CD8-positive, alpha-beta T cell (primary cell): ENCODE measurements at places on chromosomes 11 and 22.

DNA sequence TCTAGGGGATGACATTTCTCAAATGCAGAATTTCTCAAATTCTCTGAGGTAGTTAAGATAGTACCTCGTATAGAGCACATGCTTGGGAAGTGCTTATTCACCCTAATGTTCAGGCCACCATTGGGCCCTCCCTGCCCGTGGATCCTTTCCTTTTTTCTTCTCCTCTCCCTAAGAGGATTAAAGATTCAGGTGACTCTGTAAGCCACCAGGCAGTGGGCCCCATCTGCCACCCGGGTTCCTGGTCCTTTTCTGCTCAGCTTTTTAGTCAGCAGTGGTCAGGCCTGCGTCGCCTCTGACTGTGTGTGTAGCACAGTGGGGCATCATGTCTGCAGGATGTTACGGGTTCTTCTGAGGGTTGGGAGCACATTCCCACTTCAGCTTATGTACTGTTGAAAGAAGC, 7.2 kb downstream of the CEP164 start:
- no peak for DNase-seq

- no peak for DNase-seq
These were observed 49.3 kb upstream of the LINC01488 start for GRCh38 chr11:69431893-69432738.

DNA sequence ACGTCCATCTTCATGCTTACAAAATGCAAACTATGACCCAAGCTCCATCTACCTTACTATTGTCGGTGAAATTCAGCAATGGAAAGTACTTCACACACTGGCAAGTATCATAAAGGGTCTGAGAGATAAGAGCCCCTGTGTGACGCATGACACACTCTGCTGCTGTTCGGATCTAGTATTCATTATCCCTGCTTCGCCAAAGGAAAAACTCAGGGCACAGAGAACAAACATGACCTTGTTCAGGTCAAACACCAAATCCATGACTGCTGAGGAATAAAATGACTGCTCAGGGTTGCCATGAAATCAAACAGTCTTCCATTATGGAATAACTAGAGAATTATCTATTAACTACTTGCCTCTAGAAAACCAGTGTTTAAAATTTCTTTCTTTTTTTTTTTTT, 73.0 kb downstream of the MICAL3 start:
- DNase-seq = no peak

GRCh38 chr11:3088806-3089205, 31.6 kb upstream of the CARS1 start:
- DNase-seq = no peak

GRCh38 chr11:31824879-31825837, 14.0 kb upstream of the PAX6 start:
- DNase-seq = no peak

GRCh38 chr11:61123775-61124571, 21.7 kb downstream of the CD5 start:
- DNase-seq = no peak

DNA sequence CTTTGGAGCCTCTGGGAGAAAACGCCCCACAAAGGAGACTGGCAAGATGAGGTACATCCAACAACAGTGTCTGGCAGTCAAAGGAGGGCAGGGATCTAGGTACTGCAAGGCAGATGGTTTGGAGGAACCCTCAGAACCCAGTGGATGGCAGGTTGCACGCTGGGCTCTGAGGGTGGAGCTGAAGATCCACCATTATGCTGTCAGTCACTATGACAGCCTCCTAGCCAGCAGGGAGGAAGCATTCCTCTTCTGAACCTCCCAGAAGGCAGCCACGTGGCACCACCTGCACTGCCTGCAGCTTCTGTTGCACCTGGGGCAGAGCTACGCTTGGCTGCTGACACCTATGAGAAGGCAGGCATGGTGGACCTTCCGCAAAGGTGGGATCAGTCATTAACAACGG, 40.2 kb downstream of the HTR3A start:
- DNase-seq = no peak

DNA sequence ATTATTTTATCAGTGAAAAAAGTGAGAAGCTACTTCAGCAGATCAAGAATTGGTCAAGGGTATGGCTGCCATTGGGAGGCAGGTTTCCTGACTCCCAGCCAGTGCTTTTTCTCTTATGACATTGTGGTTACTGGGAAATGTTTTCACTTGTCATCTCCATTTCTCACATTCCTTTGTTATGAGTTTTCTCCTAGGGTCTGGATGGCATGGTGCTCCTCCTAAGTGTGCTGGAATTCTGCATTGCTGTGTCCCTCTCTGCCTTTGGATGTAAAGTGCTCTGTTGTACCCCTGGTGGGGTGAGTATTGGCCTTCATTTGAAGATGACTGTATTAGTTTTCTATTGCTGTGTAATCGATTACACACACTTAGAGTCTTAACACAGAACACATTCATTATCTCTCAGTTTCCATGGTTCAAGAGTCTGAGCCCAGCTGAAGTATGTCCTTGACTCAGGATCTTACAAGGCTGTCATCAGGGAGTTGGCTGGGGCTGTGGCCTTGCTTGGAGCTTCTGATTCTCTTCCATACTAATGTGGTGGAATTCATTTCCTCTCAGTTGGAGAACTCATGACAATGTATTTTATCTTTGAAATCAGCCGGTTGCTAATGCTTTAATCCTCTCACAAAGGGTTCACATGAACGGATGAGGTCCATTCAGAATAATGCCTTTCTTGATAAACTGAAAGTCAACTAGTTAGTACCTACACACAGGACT, 21.0 kb upstream of the MS4A6E start:
- DNase-seq = no peak

DNA sequence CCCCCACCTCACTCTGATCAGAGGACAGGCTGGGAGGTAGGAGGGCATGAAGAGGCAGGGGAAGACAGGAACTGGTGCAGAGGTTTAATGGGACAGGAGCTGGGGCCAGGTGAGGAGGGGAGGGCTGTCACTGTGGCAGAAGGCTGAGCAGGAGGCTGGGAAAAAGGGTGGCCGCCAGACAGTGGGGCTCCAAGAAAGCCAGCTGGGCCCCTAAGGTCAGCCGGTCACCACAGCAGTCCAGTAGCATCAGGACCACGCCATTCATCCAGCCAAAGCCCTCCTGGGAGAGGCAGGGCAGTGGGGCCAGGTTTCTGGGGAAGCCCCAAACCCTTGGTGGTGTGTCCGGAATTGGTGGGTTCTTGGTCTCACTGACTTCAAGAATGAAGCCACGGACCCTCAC, 8.5 kb upstream of the TREH start:
- no peak for DNase-seq

- no peak for DNase-seq
These were observed 346.6 kb downstream of the TTC28 start for GRCh38 chr22:28333088-28333487.

DNA sequence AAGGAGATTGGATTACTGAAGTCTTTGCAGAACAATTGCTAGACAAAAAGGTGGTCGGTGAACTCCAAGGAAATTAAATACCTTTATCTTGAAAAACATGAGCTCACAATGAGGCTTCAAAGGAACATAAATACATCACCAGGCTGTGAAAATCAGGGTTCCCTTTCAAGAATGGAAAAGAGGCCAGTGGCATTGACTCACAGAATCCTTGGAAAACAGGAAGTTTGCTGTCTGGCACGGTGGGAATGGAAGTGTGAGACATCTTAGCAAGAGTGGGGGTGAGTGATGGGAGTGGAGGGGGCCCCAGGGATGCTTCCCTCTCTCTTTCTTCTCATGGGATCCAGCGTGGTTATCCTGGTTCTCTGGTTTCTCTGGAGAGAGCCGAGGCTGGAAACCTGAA, 48.9 kb upstream of the TBCEL start:
- no peak for DNase-seq

GRCh38 chr22:39494471-39495120, 7.5 kb upstream of the MIEF1 start:
- no peak for DNase-seq

- DNase-seq = no peak
These were observed 292.3 kb upstream of the FAT3 start for GRCh38 chr11:91932151-91932821.

GRCh38 chr11:46755962-46756361, 36.9 kb downstream of the F2 start:
- DNase-seq = no peak

DNA sequence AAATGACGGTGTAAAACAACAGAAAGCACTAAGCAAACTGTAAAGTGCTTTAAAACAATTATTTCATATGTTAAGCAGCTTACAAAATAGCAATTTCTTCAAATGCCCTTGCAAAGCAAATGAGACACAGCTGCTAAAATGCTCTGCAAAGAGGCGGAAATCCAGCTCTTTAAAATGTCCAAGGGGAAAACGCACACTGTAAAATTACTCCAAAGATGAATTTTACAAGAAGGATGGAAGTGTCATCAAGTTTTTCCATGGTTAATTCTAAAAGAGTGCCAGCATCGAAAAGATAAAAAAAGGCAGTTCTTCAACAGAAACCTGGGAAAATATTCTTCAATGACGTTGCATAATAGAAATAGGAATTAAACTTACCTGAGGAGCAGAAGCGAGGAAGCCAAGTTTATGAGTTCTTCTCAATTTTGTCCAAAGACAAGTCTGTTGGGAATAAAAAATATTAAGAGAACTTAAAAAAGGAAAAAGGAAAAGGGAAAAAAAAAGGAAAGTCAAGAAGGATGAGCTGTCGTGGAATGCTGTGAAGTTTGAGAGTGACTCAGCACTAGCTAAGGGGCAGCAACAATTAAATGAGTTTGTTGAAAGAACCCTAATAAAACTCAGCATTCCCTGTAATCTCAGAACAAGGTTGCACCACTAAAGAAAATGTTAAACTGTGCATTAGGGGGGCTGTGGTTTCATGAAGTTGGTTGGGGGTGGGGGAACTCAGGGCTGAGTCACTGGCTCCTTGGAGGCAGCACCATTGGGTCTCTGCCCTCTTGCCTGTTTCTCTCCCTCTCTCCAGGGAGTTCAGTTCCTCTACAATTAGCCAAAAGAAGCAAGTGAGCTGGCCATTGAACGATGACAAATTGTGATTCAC, 64.2 kb upstream of the BLID start:
- no peak for DNase-seq

GRCh38 chr11:65499713-65500386, 1.0 kb downstream of the MALAT1 start:
- no peak for DNase-seq

DNA sequence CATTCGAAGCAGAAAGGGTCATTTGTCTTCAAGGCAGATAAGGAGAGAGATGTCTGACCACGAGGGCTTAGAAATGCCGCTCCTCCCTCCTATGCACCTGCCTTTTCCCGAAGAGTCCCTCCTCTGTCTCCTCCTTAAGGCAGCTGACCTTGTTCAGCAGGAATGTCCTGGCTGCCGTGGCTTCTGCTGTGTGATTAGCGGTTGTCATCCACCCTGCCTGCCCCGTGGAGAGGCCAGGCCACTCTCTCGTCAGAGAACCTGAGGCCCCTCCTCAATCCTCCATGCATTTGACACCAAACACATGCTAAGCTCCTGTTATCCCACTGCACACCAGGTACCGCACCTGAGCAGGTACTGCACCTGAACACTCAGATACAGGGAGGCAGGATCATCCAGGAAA, 834.6 kb downstream of the TBC1D22A start:
- DNase-seq = no peak

- DNase-seq = no peak
These were observed 15.8 kb upstream of the MRGPRD start for GRCh38 chr11:68996376-68997123.

DNA sequence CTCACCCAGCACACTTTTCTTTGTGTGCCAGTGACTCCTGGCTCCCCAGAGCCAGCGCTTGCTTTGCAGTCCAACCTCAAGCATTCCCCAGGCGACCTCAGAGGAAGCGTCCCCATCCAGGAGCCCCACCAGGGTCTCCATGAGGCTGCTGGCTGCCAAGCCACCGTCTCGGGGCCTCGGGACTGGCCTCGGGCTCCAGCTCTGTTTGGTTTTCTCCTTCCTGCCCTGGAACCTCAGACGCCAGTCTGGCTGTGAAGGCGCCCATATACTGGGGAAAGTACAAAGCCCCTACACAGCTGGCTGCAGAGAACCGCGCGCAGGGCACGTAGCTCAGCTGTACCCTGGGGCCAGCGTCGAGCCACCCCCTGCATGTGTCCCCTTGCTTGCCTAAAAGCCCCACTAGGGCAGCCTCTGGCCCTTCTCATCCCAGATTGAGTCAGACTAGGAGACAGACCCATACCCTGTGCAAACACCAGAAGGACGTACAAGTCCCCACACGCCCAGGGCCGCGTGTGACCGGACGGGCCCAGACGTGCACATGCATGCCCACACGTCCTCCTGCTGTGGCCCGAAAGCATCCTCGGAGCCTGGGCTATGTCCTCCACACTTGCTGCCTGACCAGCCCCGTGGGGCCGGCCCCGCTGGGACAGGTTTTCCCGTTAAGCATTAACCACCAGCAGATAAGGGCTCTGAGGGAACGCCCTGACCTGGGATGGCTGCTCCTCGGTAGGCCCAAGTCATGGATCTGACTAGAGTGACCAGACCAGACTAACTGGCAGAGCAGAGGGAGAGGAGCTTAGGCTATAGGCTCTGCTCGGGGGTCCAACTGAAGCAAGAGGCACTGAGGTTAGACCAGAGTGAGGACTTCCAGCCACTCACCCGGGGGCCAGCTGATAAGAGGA, 4.2 kb upstream of the SYT8 start:
- DNase-seq = no peak
